Progenitor cell of endocrine pancreas (in vitro differentiated cells): ENCODE measurements at places on chromosomes 12 and 14.

GRCh38 chr14:80621701-80622100, 319.8 kb downstream of the CEP128 start:
- DNase-seq, result no peak

DNA sequence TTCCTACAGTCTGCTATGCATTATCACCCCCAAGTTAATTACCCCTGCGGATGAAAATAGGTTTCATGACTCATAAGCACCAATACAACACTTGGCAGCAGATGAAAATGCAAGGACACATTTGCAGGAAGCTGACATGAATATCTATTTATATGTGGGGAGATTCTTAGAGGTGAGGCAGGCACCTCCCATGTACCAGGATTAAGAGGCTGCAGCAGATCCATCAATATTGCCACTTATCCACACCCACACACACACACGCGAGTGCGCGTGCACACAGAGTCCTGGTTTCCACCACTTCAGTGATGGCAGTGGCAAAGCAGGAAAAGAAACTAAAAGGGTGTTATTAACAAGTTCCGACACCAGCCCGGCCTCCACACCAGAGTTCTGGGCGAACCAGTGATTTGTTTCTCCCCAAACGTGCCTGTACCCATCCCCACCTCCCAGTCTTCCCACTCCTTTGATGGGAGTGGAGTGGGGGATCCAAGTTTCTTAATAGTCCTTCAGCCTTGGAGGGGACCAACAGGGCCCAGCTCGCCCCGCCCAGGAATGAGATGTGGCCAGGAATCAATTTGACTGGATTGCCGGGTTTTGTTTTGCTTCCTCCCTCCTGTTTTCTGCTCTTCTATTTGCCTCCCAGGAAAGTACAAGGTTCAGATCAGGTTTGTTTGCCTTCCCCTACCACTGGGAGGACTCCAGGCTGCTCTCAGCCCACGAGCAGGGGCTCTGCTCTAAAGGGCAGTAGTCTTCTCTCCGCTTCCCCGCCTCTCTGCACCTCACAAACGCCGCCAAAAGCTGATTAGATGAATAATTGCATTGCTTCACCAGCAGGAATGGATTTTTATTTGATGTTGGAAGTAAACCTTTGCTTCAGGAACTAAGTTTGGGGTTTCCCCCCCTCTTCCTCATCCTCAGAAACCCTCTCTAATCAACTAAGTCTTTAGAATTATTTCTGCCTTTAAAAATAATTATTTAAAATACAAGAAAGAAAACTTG, 5.2 kb downstream of the IRF2BPL start:
- peak; percentile 57 for DNase-seq

DNA sequence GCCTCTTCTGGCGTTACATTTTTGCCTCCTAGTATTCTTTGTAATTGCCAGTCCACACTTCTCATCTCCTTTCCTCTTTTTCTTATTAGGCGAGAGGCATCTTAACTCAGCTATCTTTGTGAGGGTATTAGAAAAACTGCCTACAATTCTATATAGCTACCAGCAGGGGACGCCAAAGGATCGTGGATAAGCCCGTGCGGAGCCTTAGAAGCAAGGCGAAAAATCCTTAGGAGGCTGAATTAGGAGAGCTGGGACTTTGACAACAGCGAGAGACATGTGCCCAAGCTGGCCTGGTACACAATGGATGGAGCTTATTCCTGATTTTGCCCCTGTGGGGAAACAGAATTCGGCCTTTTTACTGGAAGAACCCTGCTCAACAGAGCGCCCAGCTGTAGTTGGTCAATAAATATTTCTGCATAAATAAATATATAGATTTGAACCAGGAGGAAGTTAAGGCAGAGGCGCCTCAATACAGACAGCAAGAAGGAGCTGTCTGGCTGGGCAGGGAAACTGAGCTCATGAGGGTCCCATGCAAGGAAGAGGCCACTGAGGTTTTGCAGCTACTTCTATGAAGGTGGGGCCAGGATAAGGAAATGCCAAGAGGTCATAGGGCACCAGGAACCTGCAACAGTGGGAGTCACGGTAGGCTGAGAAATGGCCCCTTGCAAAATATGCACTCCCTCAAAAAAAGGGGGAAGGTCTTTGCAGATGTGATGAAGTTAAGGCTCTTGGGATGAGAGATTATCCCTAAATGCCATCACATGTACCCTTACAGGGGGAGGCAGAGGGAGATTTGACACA, 14.6 kb upstream of the RBM19 start:
- DNase-seq, result peak; percentile 21

DNA sequence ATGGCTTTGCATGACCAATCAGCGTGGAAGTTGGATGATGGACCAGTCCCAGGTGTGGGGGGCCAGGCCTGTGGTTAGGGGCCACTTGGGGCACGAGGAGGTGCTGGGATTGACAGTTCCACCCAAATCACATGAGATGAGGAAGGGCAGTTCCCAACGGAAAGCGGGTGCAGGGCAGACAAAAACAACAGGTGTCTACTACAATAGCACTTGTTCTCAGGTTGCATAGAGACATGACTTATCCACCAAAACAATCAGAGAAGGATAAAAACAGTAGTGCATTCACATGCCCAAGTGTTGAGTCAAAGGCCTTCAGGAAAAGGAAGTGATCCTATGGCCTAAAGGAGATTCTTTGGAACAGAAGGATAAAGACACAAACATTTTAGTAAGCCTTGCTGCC, 14.6 kb upstream of the EIF2B2 start:
- DNase-seq, result no peak

DNA sequence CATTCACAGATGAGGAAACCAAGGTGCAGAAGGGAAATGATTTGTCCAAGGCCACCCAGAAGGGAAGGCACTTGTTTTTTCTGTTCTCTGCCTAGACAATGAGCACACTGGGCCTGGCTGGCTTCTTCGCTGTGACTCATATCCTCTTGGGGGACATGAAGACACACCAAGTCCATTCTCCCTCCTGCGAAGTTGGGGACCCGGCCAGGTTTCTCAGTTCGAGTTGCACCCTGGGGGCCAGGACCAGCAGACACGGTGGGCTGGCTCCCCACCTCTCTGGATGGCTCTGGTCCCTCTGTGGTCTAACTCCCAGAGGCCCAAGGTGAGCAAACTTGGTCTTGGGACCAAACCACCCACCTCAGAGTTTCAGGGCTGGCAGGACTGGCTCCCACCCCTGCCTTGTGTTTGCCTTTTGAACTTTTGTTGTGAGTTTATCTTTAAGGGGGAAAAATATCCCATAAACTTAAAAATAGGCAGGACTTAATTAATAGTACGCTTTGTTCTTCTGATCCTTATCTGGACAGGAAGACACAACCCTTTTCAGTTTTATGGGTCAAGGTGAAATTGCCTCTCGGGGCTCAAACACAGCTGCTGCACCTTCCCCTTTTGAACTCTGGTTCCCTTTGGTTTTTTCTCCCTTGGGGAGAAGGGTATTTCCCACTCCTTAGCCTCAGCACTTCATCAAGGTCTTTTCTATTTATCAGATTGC, 9.0 kb upstream of the MLEC start:
- no peak for DNase-seq
